ENCODE measurements at places on chromosomes 2 and 18. TPM values are rescaled to one million over a fixed set of nuclear protein-coding genes. Genes with fewer than 3 reads are reported as not detected.

ZNF892 gene
- 6.2 TPM for total RNA-seq

DNA sequence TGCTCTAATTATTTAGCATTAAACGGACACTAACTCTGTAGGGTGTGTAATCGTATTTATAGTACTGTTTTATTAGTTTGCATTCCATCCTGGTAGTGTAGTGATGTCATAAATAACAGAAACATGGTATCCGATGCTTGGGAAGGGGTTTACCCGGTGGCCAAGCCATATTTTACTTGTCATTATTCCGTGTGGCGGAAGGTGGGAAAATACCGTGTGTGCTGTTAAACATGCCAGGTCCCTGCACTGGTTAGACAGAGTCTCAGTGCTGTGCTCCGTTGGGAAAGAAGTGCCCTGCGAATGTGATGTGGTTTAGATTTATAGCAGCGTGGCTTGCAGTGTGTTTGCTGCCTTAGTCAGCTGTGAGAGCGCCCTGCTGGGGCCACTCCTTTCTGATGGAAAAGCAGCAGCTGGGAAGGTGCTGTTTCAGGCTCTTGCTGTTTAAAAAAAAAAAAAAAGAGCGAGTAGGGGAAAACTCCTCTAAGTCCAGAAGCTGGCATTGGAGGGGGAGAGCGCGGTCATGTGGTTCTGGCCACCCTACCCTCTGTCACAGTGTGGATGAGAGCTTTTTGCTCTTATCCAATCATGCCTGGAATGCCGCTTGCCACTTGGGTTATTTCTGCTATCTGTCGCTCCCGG, 211.0 kb downstream of the NEDD4L start:
- no peaks in the 10 kb centered on the region for H3K27me3 ChIP-seq
- H3K4me1 ChIP-seq = peaks cover 11% of the 10 kb centered on the region
- H3K36me3 ChIP-seq = no peaks in the 10 kb centered on the region
- DNase-seq = peak; percentile 66
- peak overlapping the region; percentile 26 for H3K27ac ChIP-seq

- H3K27me3 ChIP-seq = no peaks in the 10 kb centered on the region
- no peaks in the 10 kb centered on the region for H3K36me3 ChIP-seq
- peak within 1 kb of the TSS; percentile 57 for H3K4me3 ChIP-seq
- peaks cover 6% of the 10 kb centered on the region for H3K4me1 ChIP-seq
- peak; percentile 92 for DNase-seq
These were observed at the start of gene GLI2 for GRCh38 chr2:120735746-120736170. GLI2 (plus strand) TSS chr2:120735868; CDS start chr2:120797321, 61,453 bp downstream.

GRCh38 chr2:156797832-156798231, 361.7 kb downstream of the GPD2 start:
- H3K27ac ChIP-seq = no peak overlapping the region
- no peaks in the 10 kb centered on the region for H3K36me3 ChIP-seq
- H3K27me3 ChIP-seq = no peaks in the 10 kb centered on the region
- no peaks in the 10 kb centered on the region for H3K4me1 ChIP-seq
- no peak overlapping the region for H3K4me3 ChIP-seq

GRCh38 chr2:153543635-153544071, 65.1 kb upstream of the RPRM start:
- no peaks in the 10 kb centered on the region for H3K36me3 ChIP-seq
- DNase-seq = peak; percentile 68
- no peaks in the 10 kb centered on the region for H3K27me3 ChIP-seq
- no peak overlapping the region for H3K4me3 ChIP-seq

- H3K4me1 ChIP-seq = peaks cover 3% of the 10 kb centered on the region
- DNase-seq = no peak
- no peaks in the 10 kb centered on the region for H3K36me3 ChIP-seq
- no peak overlapping the region for H3K27ac ChIP-seq
These were observed 27.7 kb upstream of the NFATC1 start for GRCh38 chr18:79367989-79368388.
